A549 treated with Hydrocortisone at 1 μM for 4 hours (cell line): ENCODE measurements at places on chromosomes 6 and 20. TPM values are rescaled to one million over a fixed set of nuclear protein-coding genes. Genes with fewer than 3 reads are reported as not detected.

CRYBG1 gene
- 0.50 to 0.73 TPM (median 0.56 TPM) in 5 replicates for total RNA-seq

DLL1 gene
- total RNA-seq = 0.10 to 0.33 TPM (median 0.16 TPM) in 5 replicates

COL19A1 gene
- total RNA-seq = not detected in 5 replicates

PRRT1 gene
- 0.56 to 1.0 TPM (median 0.63 TPM) in 5 replicates for total RNA-seq

PKIB gene
- total RNA-seq = 0.59 to 0.75 TPM (median 0.73 TPM) in 5 replicates

DLK2 gene
- 5.6 to 8.1 TPM (median 7.6 TPM) in 5 replicates for total RNA-seq

FAM209A gene
- 0.21 to 0.52 TPM (median 0.30 TPM) in 5 replicates for total RNA-seq

SMOC2 gene
- 0.02 to 0.05 TPM (median 0.03 TPM) in 3 of 5 replicates, not detected in the others for total RNA-seq

PLCB1 gene
- 0.41 to 1.2 TPM (median 0.99 TPM) in 5 replicates for total RNA-seq
